Glutamatergic neuron (in vitro differentiated cells): ENCODE measurements at places on chromosomes 16 and 17. TPM values are rescaled to one million over a fixed set of nuclear protein-coding genes. Genes with fewer than 3 reads are reported as not detected.

The TNFAIP1 gene
- 111 TPM for total RNA-seq

The NME1 gene
- 125 TPM for total RNA-seq

The DUSP14 gene
- 10.0 TPM for total RNA-seq

GRCh38 chr17:18016426-18016825 is 22.5 kb downstream of the ATPAF2 start:
- peaks cover 12% of the 10 kb centered on the region for H3K27me3 ChIP-seq
- H3K36me3 ChIP-seq: peaks cover 4% of the 10 kb centered on the region
- peaks cover 29% of the 10 kb centered on the region for H3K4me1 ChIP-seq
- DNase-seq: no peak
- H3K27ac ChIP-seq: peak overlapping the region; percentile 87
